ENCODE measurements at places on chromosomes 1 and 21. TPM values are rescaled to one million over a fixed set of nuclear protein-coding genes. Genes with fewer than 3 reads are reported as not detected.

DNA sequence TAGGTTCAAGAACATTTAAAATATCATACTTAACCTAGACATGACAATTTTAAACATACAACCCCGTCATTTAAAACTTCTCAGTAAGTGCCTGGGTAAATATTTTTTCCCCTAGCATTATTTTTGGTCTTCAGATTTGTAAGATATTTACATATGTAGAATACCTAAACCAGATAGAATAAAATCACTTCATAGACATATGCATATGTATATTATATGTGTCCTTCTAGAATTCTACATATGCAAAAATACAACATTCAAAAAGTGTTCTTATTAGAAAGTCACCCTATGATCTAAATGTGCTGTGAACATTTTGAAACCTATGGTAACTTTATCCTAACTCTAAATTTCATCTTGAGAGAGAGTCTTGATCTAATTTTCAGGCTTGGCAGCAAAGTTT lies 1467.0 kb upstream of the B3GALT2 start:
- H3K4me3 ChIP-seq = no peak overlapping the region
- H3K4me1 ChIP-seq = no peaks in the 10 kb centered on the region
- H3K27me3 ChIP-seq = no peaks in the 10 kb centered on the region
- DNase-seq = no peak
- no peak overlapping the region for H3K27ac ChIP-seq

The CCDC27 gene
- not detected for total RNA-seq

DNA sequence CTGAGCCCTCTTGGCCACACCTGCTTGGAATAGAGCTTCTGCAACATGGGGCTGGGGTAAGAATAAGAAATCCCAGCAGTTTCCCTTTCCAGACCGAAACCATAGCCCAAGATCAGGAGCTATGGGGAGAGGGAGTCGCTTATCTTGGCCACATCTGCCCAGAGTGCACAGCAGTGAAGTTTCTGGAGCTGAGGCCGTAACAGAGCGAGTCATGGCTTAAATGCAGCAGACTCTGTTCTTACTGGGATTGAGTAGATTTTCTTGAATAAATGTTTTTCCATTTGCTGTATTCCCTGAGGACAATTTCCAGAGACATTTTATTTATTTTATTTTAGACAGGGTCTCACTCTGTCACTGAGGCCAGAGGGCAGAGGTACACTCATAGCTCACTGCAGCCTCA lies 33.5 kb downstream of the CFAP57 start:
- H3K27me3 ChIP-seq = peaks cover 9% of the 10 kb centered on the region
- H3K4me1 ChIP-seq = peaks cover 1% of the 10 kb centered on the region
- H3K36me3 ChIP-seq = no peaks in the 10 kb centered on the region

The BMP8B gene
- 0.17 TPM for total RNA-seq

GRCh38 chr1:44031252-44032169 lies at the start of gene SLC6A9:
SLC6A9 (minus strand) TSS chr1:44031462; CDS start chr1:44024277, 7,185 bp downstream.
- peak; percentile 49 for DNase-seq
- peaks cover 1% of the 10 kb centered on the region for H3K27me3 ChIP-seq
- peaks cover 37% of the 10 kb centered on the region for H3K4me1 ChIP-seq

Measured in activated CD4-positive, alpha-beta T cell treated with anti-CD3 and anti-CD28 coated beads, Interleukin-2, amount 10 ng/mL, durations not matched to agents 7 days and 5 days (primary cell).